ENCODE measurements at places on chromosomes 16 and 17.

- no peak for DNase-seq
Measured at GRCh38 chr17:50394711-50395110, 2.6 kb downstream of the LRRC59 start.

GRCh38 chr16:55746081-55746480, 86.8 kb downstream of the CES1 start:
- no peak for DNase-seq

- DNase-seq = no peak
Measured at GRCh38 chr17:54785643-54786268, 114.9 kb upstream of the TOM1L1 start.

DNA sequence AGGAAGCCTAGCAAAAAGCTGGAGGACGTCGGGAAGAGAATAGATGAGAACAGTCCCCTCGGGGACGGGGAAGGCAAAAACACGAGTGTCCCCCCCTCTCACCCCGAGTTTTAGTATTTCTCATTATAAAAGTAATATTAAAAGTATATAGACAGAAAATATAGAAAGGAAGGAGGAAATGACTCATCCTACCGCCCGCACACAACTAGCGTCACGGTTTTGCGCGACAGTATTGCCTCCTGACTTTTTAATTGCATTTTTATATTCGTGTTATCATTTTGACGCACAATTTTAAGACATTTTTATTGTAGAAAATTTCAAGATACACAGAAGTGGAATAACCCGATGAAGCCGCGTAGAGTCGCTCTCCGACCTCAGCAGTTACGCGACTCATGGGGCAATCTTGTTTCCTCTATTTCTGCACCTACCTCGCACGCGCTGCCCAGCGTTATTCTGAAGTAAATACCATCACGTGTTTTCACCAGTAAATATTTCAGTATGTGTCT, 652 bp upstream of the SLC25A19 start:
- DNase-seq = peak; percentile 48

GRCh38 chr16:1494129-1494640, 1.0 kb downstream of the TELO2 start:
- no peak for DNase-seq

DNA sequence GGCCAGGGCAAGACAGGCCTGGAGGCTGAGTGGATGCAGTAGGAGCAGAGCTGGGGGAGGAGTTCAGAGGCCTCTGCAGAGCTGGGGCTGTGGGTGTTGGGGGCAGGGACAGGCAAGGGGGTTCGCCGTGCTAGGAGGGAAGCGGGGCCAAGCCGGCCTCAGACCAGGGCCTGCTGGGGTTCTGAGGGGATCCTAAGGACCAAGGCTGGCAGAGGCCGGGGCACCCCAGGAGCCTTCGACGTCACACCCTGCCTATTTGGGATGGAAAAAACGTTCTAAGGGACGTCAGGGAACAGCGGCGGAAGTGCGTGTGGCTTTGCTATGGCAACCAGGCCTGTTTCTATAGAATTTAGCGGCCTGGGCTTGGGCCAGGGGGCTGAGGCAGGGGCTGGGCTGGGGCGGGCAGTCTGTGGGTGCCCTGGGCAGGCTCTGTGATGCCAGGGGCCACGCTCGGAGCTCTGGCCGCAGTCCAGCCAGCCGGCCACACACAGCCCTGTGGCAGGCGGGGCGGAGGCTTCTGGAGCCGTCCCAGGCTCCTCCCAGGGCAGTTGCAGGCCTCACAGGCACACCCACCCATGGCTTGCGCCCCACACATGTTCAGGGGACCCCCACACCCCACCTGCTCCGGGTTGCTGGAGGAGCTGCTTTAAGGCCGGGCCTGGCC, 3.7 kb downstream of the TRAF7 start:
- DNase-seq = no peak

GRCh38 chr17:50686494-50687199, 21.1 kb downstream of the ANKRD40 start:
- no peak for DNase-seq

DNA sequence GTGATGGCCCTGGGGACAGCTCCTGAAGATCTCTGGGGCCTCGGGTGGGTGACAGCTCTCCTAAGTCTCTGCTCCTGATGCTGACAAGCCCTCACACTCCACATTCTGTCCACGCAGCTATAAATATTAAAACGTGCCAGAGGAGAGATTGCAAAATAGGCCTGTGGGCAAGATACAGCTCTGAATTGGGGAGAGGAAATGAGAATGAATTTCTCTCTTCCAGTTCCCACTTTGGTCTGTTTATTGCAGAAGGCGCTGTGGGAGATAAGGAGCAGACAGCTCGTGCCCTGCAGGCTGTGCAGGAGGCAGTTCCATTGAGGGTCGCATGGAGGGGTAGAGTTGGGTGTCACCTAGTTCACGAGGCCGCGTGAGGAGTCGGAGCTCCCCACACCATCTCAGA, 87.5 kb upstream of the SDK2 start:
- no peak for DNase-seq

- peak; percentile 26 for DNase-seq
Measured at GRCh38 chr16:78768718-78769117, 669.3 kb downstream of the WWOX start.

- no peak for DNase-seq
Measured at GRCh38 chr16:86642087-86642486, 63.7 kb downstream of the FOXL1 start.

DNA sequence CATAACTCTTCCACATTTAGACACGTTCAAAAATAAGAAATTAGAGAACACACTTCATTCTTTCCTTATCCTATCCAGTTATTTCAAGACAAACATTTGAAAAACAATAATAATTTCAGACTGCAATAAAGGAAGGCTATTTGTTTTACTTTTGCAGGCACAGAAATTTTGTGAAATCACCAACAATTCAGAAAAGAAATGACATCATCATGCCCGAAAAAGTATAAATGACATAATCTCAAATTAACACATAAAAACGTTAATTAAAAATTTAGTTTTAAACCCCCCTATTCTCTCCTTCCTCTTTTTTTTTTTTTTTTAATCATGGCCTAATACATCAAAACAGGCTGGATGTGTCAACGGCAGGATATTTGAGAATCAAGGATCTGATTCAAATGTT, 468.4 kb upstream of the RBFOX1 start:
- no peak for DNase-seq

Measured in activated T-helper 1 cell treated with anti-CD3 and anti-CD28 coated beads, Interleukin-2, amount 50 U/mL, for 16 hours (primary cell).